CD14-positive monocyte (primary cell): ENCODE measurements at places on chromosomes 2 and 18.

GRCh38 chr18:9809697-9810096 lies 76.1 kb upstream of the TXNDC2 start:
- no peak for DNase-seq

DNA sequence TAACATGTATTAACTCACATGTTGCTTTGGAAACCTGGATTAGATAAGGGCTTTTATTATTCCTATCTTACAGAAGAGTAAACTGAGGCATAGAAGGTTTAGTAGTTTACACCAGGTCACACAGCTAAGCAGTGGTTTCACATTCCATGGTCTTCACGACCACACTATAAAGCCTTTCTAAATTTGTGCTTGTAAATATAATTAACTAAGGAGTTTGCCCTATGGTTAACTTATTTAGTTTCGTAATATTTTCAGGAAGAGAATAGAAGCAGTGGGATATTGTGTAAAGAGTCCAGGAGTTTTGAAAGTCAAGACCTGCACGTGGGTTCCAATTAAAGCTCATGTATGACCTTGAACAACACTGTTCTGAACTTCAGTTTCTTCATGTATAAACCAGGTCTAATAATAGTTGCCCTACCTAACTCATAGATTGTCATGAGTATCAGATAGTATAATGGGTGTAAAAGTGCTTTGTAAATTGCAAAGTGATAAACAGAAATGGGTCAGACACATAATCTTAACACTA lies 19.5 kb upstream of the SOS1 start:
- DNase-seq: peak; percentile 45

- no peak for DNase-seq
Measured at GRCh38 chr2:226683196-226683595, 116.4 kb downstream of the IRS1 start.

- DNase-seq: no peak
Measured at GRCh38 chr2:239377591-239377990, 23.2 kb downstream of the HDAC4 start.

DNA sequence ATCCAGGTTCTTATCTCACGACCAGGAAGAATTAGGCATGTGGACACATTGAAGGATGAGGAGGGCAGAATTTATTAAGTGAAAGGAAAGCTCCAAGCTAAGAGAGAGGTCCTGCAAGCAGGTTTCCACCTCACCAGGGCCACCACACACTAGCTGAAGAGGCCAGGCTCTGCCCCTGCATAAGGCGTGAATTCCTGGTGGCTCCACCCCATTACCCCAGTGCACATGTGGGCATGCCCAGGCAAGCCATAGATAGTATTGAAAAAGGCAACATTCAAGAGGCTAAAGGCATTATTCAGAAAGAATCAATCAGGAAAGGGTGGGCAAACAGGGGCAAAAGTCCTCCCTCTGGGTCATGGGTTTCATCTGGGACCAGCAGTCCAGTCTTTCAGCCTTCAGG lies 30.9 kb upstream of the GRP start:
- DNase-seq: no peak

DNA sequence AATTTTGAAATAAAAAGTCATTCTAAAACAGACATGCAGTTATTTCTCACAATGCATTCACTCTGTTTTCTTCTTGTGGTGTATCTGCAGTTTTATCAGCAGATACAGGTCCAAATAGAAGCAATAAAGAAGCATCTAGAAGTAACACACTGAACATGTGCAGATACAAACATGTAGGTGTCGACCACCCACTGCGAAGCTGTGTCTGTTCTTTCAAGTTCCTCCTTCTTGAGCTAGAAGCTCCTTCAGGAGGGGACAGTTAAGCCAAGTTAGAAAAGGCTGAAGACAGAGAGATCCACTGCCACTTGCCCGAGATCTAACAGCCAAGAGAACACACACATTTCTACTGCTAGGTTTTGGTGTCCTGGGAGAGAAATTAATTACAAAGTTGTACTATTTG lies 30.1 kb downstream of the WDFY1 start:
- no peak for DNase-seq
